ENCODE measurements at places on chromosomes 5 and 9. TPM values are rescaled to one million over a fixed set of nuclear protein-coding genes. Genes with fewer than 3 reads are reported as not detected.

DNA sequence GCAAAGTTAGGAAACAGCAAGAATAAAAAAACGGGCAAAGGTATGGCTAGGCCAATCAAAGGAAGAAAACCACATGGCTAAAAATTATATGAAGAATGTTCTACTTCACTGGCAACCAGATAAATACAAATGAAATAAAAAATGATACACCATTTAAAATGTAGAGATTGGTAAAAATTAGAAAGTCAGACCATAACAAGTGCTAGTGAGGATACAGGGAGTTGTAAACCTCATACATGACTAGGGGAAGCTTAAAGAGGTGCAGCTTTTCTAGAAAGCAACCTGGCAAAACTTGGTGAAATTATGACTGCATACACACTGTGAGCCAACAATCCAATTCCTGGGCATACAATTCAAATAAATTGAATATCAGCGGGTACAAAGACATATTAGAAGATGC, 119.0 kb upstream of the LIFR start:
- no peak for DNase-seq

- DNase-seq: no peak
These were observed 158.3 kb downstream of the GIN1 start for GRCh38 chr5:102961671-102962070.

DNA sequence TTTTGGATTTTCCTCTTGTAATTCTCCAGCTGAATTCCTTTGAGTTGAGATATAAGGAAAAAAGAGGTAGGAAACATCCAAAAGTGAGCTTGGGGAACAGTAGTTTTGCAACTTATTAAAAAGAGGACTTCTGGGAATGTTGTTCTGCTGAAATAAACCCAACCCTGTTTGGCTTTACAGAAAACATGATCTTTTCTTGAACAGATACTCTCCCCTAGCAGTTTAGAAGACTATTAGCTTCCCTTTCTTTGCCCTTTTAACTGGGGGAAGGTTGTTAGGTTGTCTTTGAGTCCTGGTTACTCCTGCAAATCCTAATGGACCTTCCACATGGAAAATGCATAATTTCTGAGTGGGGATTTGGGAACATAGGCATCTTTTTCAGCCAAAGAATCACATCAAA, 168.7 kb upstream of the RPS23 start:
- no peak for DNase-seq

DNA sequence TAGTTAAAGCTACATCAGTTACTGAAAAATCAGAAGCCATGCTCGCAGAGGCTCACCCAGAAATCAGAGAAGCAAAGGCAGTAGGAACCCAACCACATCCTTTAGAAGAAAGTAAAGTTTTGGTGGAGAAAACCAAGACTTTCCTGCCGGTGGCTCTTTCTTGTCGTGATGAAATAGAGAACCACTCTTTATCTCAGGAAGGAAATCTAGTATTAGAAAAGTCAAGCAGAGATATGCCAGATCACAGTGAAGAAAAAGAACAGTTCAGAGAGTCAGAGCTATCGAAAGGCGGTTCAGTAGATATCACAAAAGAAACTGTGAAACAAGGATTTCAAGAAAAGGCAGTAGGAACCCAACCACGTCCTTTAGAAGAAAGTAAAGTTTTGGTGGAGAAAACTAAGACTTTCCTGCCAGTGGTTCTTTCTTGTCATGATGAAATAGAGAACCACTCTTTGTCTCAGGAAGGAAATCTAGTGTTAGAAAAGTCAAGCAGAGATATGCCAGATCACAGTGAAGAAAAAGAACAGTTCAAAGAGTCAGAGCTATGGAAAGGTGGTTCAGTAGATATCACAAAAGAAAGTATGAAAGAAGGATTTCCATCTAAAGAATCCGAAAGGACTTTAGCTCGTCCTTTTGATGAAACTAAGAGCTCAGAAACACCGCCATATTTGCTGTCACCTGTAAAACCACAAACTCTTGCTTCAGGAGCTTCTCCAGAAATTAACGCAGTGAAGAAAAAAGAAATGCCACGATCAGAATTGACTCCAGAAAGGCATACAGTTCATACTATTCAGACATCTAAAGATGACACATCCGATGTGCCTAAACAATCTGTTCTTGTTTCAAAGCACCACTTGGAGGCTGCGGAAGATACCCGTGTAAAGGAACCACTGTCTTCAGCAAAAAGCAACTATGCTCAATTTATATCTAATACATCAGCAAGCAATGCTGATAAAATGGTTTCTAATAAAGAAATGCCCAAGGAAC, 47.2 kb downstream of the CMYA5 start:
- no peak for DNase-seq

DNA sequence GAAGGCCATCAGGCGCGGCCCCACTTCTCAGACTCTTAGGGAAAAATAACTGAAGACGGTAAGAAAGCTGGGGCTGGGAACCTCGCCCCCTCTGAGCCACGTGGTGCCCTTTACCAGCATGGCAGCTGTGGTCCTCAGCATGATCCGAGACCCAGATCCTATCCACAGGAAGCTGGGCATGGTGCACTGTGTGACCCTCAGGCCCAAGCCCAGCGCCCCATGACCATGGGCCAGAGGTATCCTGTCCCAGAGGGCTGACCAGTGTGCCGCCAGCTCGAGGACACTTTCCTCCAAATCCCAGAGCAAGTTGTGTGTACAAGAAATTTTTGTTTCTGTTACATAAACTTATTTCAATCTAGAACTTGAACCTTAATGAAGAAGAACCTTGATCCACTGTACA, 28.1 kb downstream of the TERT start:
- no peak for DNase-seq

GRCh38 chr9:8486095-8486494, 686.5 kb upstream of the DMAC1 start:
- no peak for DNase-seq

- no peak for DNase-seq
These were observed 179.8 kb downstream of the DCP2 start for GRCh38 chr5:113156271-113156877.

DNA sequence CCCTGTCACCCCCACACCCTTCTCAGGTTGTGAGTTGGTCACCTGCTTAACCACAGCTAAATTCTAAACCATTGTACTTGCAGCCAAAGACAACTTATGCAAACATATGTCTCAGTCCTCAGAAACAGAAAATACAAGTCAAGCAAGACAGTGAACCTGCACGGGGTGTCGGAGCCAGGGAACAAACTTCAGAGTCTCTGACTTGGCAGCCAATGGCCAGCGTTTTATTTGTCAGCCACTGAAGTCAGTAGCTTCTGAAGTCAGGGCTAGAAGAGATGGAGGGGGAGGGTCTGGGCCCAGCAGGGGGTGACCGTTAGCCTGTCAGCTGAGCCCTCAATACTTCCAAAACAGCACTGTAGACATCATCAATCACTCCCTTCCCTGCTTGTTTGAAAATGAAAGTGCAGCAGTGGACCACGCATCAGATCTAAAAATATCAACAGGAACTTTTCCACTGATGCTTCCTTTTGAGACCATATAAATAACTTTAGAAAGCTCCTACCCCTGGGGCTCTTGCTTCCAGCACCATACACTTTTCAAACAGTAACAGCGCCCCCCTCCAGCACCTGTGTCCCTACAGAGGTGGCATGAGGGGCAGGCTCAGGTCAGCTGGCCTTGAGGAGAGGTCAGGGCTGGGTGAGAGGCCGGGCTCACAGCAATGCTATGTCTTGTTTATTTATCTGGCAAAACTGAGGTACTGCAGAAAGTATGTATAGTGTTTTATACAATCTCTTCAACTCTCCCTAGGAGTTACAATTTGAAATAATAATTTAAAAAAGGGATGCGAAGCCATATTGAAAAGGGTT, 142.5 kb downstream of the ACER2 start:
- DNase-seq: no peak

GRCh38 chr9:36451949-36452348, 51.9 kb upstream of the RNF38 start:
- DNase-seq: no peak

DNA sequence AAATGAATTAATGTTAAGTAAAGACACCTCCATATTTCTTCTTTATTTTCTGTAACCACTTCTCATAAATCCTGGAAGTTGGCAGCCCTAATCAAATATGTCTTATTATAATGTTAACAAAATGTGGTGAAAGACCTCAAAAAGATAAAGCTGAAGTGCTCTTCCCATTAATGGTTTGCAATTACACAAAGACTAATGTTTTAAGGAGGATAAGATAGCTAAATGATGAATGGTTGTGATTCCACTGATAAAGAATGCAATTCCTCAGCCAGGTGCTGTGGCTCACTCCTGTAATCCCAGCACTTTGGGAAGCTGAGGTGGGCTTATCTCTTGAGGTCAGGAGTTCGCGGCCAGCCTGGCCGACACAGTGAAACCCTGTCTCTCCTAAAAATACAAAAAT, 125.8 kb upstream of the SNX2 start:
- no peak for DNase-seq

DNA sequence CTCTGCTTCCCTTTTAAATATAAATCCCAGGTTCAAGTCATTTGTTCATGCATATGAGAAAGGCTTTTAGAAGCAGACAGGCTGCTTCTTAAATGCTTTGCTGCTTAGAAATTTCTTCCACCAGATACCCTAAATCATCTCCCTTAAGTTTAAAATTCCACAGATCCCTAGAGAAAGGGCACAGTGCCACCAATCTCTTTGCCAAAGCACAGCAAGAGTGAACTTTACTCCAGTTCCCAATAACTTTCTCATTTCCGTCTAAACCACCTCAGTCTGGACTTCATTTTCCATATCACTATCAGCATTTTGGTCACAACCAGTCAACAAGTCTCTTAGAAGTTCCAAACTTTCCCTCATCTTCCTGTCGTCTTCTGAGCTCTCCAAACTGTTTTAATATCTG, 679.8 kb upstream of the FTMT start:
- DNase-seq: no peak

DNA sequence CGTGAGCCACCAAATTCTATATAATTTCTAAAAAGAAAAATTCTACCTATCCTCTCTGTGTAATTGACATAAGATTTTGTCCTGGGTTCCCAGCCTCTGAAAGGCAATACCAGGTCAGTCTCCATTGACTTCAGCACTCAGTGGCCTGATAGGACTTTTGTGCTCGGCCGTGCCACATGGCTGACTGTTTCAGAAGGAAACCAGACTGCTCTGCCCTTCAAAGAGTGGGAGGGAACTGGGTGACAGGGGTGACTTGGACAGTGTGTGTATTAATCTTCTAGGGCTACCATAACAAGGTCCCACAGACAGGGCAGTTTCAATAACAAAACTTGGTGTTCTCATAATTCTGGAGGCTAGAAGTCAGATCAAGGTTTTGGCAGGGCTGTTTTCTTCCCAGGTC, 43.0 kb downstream of the ARHGAP26 start:
- DNase-seq: no peak

GRCh38 chr9:95409650-95410426, 92.3 kb upstream of the FANCC start:
- DNase-seq: no peak

Gene GRIN3A
- not detected for total RNA-seq

Gene ENTPD2
- total RNA-seq: 0.95 TPM

Gene SCGB3A2
- not detected for total RNA-seq

Gene TRIM32
- 19.6 TPM for total RNA-seq

Data from thoracic aorta (tissue), 2 donors.